ENCODE measurements at places on chromosomes 4 and X.

DNA sequence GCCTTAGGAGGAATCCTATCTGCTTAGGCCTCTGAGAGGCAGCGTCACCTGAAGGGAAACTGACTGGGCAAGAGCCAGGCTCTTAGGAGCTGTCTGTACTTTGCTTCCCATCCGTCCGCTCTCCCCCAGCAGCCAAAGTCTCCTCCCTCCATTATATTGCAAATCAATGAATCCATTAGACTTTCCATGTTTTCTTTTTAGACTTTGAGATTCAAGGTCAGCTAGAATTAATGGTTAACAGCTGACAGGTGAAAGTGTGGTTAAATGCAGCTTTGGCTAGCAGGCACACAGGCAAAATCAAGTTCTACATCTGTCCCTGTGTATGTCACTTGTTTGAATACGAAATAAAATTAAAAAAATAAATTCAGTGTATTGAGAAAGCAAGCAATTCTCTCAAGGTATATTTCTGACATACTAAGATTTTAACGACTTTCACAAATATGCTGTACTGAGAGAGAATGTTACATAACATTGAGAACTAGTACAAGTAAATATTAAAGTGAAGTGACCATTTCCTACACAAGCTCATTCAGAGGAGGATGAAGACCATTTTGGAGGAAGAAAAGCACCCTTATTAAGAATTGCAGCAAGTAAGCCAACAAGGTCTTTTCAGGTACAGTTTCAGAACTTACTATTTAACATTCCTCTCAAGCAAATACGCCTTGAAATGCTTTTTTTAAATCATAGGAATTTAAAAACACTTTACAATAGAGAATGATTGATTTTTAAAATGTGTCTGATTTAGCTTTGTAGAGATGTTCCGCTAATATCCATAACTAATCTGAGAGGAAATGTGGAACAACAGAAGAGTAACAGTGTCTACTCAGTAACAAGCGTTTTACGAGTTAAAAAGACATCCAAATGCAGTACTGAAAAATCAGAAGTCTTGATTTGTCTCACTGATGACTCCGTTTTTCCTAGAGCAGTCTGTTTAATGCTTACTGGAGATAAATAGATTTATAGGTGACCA, at the start of gene F11:
F11 (plus strand) TSS at position 507 of the 970 bp plus-strand sequence. CDS start 948 bp downstream, outside the sequence.
- no peak for DNase-seq

- no peak for DNase-seq
Measured at GRCh38 chr4:913280-913618, 18.9 kb downstream of the GAK start.

GRCh38 chr4:70392057-70392776, 5.5 kb upstream of the OPRPN start:
- no peak for DNase-seq

DNA sequence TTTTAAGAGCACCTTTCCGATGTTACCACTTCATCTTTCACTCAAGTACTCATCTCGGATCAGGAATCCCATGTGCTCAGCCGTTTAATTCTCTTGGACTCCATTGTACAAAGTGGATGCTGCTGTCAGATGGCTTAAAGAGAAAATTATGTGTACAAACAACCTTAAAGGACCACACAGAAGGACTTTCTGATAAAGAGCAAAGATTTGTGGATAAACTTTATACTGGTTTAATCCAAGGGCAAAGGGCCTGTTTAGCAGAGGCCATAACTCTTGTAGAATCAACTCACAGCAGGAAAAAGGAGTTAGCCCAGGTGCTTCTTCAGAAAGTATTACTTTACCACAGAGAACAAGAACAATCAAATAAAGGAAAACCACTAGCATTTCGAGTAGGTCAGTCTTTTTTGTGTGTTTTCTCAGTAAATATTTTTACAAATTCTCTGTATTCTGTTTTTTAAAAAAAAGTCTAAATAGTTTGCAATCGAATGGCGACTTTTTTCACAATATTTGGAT, 20.1 kb downstream of the MMAA start:
- DNase-seq, result no peak

DNA sequence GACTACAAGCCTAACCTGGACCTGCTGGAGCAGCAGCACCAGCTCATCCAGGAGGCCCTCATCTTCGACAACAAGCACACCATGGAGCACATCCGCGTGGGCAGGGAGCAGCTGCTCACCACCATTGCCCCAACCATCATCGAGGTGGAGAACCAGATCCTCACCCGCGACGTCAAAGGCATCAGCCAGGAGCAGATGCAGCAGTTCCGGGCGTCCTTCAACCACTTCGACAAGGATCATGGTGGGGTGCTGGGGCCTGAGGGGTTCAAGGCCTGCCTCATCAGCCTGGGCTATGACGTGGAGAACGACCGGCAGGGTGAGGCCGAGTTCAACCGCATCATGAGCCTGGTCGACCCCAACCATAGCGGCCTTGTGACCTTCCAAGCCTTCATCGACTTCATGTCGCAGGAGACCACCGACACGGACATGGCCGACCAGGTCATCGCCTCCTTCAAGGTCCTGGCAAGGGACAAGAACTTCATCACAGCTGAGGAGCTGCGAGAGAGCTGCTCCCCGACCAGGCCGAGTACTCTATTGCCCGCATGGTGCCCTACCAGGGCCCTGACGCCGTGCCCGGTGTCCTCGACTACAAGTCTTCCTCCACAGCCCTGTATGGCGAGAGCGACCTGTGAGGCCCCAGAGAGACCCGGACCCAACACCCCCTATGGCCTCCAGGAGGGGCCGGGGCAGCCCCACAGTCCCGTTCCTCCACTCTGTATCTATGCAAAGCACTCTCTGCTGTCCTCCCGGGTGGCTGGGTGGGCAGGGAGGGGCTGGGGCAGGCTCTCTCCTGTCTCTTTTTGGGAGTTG, 486.2 kb downstream of the TRAM1L1 start:
- DNase-seq, result no peak

- DNase-seq, result no peak
Measured at GRCh38 chr4:169251291-169252235, 19.2 kb downstream of the SH3RF1 start.
